ENCODE measurements at places on chromosomes 7 and 10. TPM values are rescaled to one million over a fixed set of nuclear protein-coding genes. Genes with fewer than 3 reads are reported as not detected.

Gene TNKS2
- 78.8 TPM for total RNA-seq

Gene FOXP2
- 1.2 TPM for total RNA-seq

Gene BLNK
- not detected for total RNA-seq

Gene HOXA6
- 5.8 TPM for total RNA-seq

Gene SLC35G1
- 3.9 TPM for total RNA-seq

Gene CASD1
- 19.3 TPM for total RNA-seq

Gene PRTFDC1
- total RNA-seq, result 6.8 TPM

Gene NKX2-3
- total RNA-seq, result 0.89 TPM

Gene GHRHR
- not detected for total RNA-seq

Gene LRMDA
- 0.30 TPM for total RNA-seq

Gene SRPK2
- total RNA-seq, result 57.9 TPM

Gene EIF5AL1
- 0.46 TPM for total RNA-seq

Gene MACROH2A2
- 5.6 TPM for total RNA-seq

Gene DNMBP
- 82.0 TPM for total RNA-seq

Gene RAPGEF5
- total RNA-seq, result 1.5 TPM

Gene SERPINE1
- total RNA-seq, result 2,093 TPM

Gene NPY4R2
- 0.37 TPM for total RNA-seq

Gene TAS2R41
- not detected for total RNA-seq

Gene CTTNBP2
- 0.78 TPM for total RNA-seq

Gene DRGX
- total RNA-seq, result not detected

Gene MYO3A
- total RNA-seq, result not detected

Gene CNNM1
- 0.14 TPM for total RNA-seq

Gene PRLHR
- total RNA-seq, result not detected

Gene HDAC9
- total RNA-seq, result 3.3 TPM

Gene NUTM2E
- not detected for total RNA-seq

Gene HOXA9
- 8.6 TPM for total RNA-seq

Gene CLEC2L
- not detected for total RNA-seq

Gene FEZF1
- not detected for total RNA-seq

Gene LRIT1
- not detected for total RNA-seq

Gene NEUROG3
- total RNA-seq, result not detected

Gene PDZD7
- 1.5 TPM for total RNA-seq

Gene ZDHHC6
- total RNA-seq, result 24.9 TPM

Gene HKDC1
- total RNA-seq, result 0.59 TPM

Gene SPDYE8
- not detected for total RNA-seq

Gene SMARCD3
- total RNA-seq, result 41.3 TPM

Gene CHCHD1
- 10.5 TPM for total RNA-seq

Gene ODAD2
- 1.5 TPM for total RNA-seq

Gene UCMA
- not detected for total RNA-seq

Gene ANLN
- total RNA-seq, result 6.2 TPM

Gene SLC18A3
- total RNA-seq, result not detected

Gene ZNF804B
- total RNA-seq, result not detected

Gene NEURL1
- 0.59 TPM for total RNA-seq

Gene SPDYE9
- not detected for total RNA-seq

Gene ATOH7
- total RNA-seq, result not detected

Gene WASHC2A
- 47.6 TPM for total RNA-seq

All from smooth muscle cell of the umbilical artery (primary cell).